ENCODE measurements at places on chromosomes 16 and 17.

DNA sequence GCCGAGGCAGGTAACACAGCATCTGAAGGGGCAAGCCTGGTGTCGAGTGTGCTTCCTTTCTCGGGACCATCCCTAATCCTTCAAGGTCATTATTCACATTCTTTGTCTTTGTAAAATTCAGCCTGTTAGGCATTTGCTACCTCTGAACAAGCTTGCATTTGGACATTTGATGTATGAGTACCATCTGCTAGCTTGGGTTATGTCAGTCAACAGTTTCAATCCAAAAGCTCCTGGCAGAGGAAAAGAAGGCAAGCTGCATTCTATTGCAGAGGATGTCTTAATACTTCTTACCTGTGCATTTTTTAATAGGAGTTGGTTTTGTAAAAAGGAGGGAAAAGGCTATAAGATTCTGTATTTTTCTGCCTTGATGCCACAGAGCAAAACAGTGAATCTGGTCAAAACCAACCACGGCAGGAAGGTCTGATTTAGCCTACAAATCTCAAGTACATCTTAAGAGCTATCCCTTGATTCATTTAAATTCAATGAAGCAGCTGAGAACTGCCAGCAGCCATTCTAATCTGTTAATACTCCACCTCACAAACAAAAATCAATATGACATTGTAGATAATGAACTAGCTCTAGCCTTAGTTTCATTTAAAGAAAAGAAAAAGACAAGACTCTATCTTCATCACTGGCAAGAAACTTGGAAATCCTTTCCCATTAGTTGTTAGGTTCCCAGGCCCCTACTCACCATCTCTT is 39.0 kb downstream of the TEX2 start:
- no peak for DNase-seq

DNA sequence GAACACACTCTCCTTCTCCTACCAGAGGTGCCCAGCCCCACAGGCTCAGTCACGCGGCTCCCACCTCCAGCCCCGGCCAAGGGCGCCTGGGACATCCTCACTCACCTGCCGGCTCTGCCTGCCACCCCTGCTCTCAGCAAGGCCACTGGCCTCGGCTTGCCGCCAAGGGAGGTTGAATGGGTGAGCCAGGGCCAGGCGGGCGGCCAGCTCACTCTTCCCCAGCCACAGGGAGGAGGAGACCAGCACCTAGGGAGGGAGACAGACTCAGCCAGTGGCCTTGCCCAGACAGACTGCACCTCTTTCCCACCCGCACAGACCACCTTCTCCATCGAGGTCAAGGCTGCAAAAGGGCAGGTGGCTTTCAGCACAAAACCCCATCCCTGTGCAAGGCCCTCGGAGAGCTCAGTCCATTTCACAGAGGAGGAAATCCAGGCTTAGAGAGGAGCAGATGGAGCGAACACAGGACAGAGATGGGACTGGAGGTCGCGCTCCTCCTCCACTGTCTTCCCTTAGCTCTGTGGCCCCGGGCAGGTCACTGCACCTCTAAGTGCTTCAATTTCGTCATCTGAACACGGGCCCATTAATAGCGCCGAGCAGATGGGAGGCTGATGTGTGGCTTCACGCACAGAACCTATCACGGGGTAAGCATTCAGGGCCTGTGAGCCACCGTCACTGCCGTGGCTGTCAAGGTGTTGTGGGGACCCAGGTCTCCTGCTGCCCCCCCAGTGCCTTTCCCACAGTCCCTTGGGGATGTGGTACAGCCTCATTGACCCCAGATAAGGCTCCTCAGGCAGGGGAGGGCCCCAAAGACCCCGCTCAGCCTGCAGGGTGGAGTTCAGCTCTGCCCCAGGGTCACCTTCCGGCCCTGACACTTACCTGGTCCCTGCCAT is 56.1 kb downstream of the RMI2 start:
- DNase-seq, result no peak

DNA sequence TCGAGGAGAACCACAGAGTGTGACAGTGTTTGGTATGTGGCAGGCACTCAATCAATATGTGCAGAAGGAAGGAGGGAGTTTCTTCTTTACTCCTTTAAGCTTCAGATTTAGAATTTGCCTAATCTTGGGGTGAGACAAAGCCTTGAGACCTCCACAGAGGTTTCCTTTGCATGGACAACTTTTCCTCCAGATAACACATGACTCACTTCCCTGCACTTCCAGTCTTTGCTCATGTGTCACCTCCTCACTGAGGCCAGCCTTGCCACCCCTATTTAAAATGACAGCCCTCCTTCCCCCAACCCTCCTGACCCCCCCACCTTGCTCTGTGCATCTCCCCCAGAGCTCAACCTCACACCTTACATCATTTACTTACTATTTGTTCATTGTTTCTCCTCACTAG is 17.4 kb upstream of the NOS2 start:
- DNase-seq, result no peak

DNA sequence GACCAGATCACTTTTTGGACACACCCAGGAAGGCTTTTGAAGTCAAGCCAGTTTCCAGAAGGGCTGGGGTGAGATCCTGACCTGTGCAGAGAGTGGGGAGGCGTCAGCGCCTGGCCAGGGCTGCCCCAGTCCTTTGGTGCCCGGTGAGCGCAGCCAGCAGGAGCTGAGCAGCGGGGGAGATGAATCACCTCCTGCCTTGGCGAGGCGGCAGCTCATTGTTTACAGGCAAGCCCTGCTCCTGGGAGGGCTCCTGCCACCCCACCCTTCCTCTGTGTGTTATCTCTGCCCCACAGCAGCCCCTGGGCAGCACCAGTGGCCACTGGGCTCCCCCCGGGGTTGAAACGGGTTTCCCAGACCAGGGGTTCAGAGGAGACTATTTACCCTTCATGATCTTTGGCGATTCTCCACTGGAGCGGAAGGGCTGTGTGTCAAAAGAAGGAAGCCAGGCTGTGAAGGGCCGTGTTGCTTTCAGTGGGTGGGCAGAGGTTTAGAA is 14.1 kb upstream of the ITGB4 start:
- DNase-seq, result no peak

DNA sequence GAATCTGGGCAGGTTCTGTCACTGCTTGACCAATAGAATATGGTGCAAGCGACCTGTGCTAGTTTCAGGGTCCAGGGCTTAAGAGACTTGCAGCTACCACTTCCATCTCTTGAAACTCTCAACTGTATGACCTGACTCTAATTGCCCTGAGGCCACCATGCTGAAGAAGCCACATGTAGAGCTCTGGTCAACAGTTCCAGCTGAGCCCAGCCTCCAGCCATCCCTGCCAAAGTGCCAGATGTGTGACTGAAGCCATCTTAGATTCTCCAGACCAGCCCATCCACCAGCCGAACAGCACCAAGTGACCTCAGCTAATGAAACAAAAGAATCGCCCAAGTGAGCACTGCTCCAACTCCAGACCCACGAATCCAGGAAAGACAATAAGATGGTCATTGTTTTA is 3.4 kb upstream of the MT2A start:
- DNase-seq, result no peak

DNA sequence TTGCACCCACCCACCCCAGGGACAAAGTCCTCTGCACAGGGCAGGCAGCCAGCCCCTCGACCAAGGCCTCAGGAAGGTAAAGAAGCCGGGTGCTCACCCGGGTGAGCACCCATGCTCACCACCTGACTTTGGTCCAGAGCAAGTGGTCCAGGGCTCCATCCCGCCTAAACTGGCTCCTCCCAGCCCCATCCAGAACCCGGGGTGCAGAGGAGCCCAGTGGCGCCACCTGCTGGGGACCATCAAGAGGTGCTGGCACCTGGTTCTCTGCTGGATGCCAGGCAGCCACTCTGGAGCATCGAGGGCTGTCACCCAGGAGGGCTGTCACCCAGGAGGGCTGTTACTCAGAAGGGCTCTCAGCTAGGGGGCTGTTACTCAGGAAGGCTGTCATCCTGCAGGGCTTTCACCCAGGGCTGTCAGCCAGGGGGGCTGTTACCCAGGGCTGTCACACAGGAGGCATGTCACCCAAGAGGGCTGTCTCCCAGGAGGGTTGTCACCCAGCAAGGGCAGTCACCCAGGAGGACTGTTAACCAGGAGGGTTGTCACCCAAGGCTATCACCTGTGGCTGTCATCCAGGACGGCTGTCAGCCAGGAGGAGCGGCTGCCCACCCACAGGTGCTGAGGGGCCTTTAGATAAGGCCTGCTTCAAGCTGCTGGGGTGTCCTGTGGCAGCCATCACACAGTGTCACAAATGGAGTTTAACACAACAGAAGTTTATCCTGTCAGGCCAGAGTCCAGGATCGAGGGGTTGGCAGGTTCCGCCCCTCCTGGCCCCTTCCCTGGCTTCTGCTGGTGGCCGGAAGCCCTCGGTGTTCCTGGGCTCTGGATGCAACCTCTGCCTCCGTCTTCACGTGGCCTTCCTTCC is 98.5 kb downstream of the TNFRSF13B start:
- DNase-seq, result no peak

DNA sequence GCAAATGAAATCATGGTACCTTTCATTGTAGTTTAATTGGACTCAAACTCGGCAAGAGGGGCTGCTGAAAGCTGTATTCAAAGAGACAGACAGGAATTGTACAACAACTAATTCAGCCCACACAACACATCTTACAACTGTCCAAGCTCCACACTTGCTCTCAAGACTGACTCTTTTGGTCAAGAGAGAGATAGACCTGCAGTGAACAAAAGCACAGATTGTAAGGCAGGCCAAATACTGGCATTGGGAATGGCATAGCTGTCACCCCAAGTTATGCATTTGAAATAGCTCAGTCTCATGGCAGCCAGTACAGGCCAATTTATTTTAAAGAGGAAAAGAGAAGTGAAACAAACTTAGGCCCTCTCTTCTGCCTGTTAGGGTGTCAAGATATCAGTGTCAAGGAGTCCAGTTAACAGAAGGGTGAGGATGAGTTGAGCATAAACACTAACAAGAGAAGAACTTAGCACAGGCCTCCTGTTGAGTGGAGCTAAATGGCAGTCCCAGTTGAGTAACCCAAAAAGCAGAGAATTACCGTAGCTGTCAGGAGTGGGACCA is 215.7 kb downstream of the IRX3 start:
- DNase-seq, result no peak

DNA sequence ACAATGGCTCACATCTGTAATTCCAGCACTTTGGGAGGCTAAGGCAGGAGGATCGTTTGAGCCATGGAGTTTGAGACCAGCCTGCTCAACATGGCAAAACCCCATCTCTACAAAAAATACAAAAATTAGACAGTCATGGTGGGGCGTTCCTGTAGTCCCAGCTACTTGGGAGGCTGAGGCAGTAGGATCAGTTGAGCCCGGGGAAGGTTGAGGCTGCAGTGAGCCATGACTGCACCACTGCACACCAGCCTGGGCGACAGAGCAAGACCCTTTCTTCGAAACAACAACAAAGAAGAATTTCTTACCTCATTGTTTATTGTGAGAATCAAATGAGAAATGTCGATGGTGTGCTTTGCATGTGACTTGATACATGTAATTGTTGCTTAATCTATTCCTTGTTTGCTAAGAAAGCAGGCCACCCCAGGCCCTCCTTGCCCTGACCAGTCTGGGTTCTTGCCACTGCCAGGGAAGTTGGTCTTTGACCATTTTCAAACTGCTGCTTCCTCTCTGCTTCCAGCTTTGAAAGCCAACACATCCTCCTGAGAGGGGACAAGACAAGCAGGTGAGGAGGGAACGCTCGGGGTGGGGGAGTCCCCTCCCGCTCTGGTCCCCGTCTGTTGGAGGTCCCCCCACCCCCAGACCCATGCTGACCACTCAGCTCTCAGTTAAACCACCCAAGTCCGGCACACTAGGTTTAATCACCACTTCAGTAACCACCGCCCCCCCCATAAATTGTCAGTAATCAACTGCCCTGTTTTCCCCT is 47.3 kb upstream of the CPNE2 start:
- no peak for DNase-seq

DNA sequence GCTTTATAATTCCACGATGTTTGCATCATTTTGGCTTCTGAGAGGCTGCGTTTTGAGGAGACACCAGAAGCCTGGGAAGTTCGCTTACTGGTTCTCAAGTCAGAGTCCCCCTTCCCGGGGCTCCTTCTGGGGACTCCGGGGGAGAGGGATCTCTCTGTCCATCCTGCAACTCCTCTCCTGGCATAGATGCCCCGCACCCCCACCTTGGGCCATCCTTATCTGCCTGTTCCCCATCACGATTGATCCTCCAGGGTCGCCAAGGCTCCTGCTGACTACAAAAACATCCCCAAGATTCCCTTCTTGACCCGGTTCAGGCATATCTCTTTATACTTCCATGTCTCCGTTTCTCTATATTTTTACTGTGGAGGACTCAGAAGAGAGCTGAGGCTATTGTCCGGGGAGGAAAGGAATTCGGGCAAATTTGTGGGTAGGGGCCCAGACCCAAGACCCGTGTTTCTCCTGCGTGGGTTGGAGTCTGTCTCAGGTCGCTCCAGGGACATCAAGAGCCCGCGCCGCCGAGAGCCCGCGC is 18.4 kb upstream of the HOXB13 start:
- DNase-seq, result no peak

GRCh38 chr16:9296271-9296590 is 204.8 kb downstream of the HAPSTR1 start:
- DNase-seq, result no peak

- no peak for DNase-seq
Measured at GRCh38 chr17:57948555-57949420, 6.4 kb downstream of the CUEDC1 start.

- DNase-seq, result no peak
Measured at GRCh38 chr16:19210280-19210924, 42.4 kb downstream of the SYT17 start.

DNA sequence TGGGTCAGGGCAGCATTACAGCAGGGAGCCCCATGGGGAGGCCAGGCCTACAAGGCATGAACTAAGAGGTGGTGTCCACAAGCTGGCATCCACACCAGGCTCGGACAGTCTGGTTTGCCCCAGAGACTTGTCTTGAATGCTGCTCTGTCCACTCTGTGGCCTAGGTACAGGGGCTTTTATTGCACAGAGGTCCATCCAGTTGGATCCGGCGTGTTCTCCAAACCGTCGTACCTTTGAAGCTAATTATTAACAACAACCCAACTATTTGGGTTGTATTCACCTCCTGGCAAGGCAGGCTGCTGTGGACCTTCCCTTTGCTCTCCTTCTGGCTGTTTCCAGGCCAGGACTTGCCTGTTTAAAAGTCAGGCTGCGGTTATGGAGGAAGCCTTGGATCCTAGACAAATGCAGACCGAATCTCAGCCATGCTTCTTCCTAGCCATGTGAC is 123.4 kb downstream of the CLEC16A start:
- DNase-seq, result no peak

DNA sequence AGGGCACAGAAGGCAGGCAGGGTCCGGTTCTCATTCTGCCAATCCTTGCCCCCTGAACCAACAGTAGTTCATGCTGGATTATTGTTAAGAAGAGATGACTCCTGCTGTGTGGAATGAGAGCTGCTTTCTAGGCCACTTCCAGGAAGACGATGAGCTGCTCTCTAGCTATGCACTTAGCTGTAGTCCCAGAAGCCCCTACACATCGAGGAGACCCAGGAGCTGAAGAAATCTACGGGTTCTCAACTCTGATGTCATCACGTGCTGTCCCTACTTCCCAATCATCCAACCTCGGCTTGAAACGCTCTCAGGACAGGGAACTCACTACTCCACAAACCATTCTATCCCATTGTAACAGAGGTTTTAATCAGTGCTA is 29.0 kb upstream of the EMP2 start:
- DNase-seq, result no peak

GRCh38 chr16:62869837-62870236 is 833.6 kb upstream of the CDH8 start:
- no peak for DNase-seq

GRCh38 chr17:7186241-7186640 is 7.1 kb upstream of the ASGR1 start:
- DNase-seq, result no peak

- DNase-seq, result no peak
Measured at GRCh38 chr17:75778861-75779249, 5.8 kb upstream of the UNK start.

Data from left renal cortex interstitium (tissue), 4 donors.